Esophagus squamous epithelium (tissue), 5 donors: ENCODE measurements at places on chromosomes 6 and 20.

DNA sequence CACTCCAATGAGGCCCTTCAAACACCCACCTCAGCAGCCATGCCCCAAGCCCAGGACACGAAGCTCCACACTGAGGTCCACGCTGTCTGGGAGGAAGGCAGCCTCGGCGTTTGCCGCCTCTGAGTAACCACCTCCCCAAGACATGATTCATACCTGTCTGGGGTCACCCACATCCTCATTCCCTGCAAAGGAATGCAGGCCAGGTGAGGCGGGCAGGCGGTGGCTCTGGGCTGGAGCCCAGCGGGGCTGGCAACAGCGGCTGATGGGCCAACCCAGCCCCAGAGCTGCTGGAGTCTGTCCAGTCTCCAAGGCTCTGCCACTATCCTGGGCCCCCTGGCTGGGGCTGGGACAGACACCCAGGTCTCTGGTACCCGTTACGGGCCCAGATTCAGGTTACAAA is 14.8 kb downstream of the PMEPA1 start:
- no peak for DNase-seq

DNA sequence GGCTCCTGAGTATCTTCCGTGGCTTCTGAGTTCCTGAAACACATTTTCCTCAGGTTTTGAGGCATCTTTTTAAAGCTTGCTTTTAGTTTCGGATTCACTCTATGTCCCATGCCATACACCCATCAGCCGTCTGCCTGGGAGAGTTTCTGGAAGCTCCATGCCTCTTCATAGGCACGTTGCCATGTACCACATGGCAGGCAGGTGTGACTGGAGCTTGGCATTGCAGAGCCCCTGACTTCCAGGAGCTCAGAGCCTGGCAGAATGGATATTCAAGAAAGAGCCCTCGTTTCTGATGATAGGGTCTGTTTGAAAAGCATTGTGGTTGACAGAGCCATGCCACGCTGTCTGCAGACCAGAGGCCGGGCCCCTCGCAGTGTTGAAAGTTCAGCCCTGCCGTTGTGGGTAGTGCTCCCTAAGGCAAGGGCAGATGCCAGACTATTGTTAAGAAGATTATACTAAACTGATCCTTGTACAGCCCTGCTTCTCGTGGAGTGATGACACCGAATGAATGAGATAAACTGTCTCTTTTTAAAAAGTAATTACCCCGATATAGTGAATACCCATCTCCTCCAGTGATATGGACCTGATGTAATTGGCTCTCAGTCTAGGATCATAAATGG is 100.0 kb downstream of the RPP40 start:
- DNase-seq, result no peak

GRCh38 chr6:143569040-143569439 is 57.5 kb upstream of the FUCA2 start:
- DNase-seq, result no peak

GRCh38 chr20:45149062-45149461 is 24.8 kb upstream of the WFDC12 start:
- no peak for DNase-seq

DNA sequence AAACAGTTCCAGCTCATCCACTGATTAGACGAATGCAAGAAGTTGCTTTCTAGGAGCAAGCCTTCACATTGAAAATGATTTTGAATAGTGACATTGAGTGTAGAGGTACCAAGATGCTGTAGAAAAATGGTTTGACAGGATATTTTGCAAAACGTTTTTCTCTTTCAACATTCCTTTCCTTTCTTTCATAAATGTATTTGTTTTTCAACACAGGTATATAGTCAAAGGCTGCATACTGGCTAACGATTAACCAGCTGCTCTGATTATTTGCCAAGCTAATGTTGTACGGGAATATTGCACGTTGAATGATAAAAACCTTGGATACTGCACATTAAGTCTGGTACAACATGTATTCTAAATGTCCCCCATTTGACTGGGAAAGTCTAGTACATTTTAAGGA is 78.8 kb upstream of the TENT5A start:
- DNase-seq, result no peak

GRCh38 chr6:83368577-83368976 is 62.3 kb downstream of the ME1 start:
- DNase-seq, result no peak
